ENCODE measurements at places on chromosomes 2 and 18. TPM values are rescaled to one million over a fixed set of nuclear protein-coding genes. Genes with fewer than 3 reads are reported as not detected.

- no peak for DNase-seq
Measured at GRCh38 chr18:55186588-55186987, 227.3 kb upstream of the CCDC68 start.

The FLACC1 gene
- polyA plus RNA-seq: 4.1 TPM

The ATP8B1 gene
- polyA plus RNA-seq: 2.6 TPM

The SCYGR7 gene
- not detected for polyA plus RNA-seq

GRCh38 chr2:95273566-95274290, 521 bp upstream of the PROM2 start:
- no peak for DNase-seq

GRCh38 chr2:18339326-18339725, 221.1 kb downstream of the RDH14 start:
- DNase-seq: no peak

DNA sequence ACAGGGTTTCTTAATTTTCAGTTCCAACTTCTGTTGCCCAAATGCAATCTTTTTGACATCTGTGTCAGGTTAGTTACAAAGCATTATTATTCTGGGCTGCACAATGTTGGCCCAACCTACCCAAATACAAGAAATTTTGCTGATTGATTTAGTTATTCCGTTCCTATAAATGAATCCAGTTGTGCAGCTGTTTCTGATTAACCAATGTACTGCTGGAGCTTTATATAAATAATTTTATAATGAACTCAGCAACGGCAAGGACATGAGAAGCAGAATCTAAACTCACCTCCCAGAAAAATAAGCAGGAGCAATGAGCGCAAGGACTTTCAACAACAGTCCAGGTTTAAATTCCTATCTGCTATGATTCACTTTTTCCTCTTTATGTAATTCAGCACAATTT, 76.3 kb upstream of the WIPF1 start:
- no peak for DNase-seq

- DNase-seq: no peak
Measured at GRCh38 chr18:22563164-22563583, 145.5 kb upstream of the CTAGE1 start.

DNA sequence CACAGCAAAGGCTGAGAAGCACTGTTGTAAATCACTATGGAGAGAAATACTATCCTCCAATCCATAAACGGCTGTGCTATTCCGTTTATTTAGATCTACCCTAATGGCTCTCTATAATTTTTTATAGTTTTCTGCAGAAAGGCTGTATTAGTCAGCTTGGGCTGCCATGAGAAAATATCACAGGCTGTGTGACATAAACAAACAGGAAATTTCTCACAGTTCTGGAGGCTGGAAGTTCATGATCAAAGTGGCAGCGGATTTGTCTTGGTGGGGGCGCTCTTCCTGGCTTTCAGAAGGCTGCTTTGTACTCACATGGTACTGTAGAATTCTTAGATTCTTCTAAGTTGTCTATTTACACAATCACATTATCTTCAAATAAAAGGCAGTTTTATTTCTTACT, 44.1 kb downstream of the C1D start:
- DNase-seq: no peak

DNA sequence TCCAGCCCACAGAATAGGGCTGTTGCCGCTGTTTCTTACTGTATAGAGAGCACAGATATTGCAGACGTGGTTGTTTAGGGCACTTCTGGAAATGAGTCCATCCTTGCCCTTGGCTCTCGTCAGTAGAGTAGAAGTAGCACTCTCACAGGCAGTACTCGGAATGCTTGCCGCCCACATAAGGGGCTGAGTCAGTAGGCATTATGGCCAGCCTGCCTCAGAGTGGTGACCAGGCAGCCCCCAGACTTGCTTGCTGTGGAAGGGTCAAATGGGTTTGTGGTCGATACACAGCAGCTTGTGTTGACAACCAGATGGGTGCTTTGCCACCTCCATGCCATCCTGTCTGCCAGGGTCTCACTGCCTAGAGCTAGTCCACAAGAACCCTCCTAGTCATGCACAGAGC, 38.7 kb downstream of the PLEKHB2 start:
- DNase-seq: no peak

- no peak for DNase-seq
Measured at GRCh38 chr2:195410074-195410671, 246.9 kb upstream of the SLC39A10 start.

The FN1 gene
- polyA plus RNA-seq: 284 TPM

GRCh38 chr2:109013051-109013450, 24.0 kb upstream of the EDAR start:
- no peak for DNase-seq

Data from right cardiac atrium (tissue), 5 donors.